GM10248 (cell line): ENCODE measurements at places on chromosomes 6 and 20.
A peak's percentile ranks its signal among the peaks of the same experiment; 100 is the strongest.

DNA sequence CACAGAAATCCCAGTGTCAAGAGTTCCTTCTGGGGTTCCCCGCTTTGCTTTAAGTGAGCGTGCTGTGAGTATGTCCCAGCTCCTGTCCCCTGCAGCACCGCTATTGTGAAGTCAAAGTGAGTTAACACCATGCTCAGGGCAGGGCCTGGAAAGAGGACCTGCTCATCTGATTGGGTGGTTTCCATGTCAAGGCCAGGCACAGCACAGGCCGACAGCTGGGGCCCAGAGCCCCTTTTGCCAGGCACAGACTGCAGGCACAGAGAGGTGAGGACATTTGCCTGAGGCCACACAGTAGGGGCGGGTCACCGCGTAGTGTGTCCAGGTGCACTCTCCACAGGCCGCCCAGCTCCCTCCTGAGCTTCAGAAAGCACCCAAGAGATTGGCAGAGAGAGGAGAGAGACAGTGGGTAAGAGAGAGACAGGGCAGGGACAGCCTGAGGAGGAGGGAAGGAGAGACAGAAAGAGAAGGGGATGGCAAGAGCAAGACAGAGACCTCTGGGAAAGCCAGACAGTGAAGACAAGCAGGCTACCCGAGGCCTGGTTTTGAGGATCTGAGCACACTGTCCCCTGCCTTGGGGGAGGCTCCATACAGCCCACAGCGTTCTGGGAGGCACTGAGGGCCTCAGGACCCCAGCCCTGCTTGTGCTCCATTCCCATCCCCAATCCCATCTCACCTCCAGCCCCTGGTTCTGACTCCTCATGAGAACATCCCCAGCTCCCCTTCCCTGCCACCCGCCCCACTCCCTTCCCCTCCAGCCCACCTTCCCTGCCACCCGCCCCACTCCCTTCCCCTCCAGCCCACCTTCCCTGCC is 6.5 kb upstream of the BPIFB1 start:
- no peak for DNase-seq

- DNase-seq = no peak
These were observed 846 bp downstream of the PDE10A start for GRCh38 chr6:165662041-165662748.

- DNase-seq = no peak
These were observed 71.2 kb downstream of the SESN1 start for GRCh38 chr6:109023356-109023925.

GRCh38 chr6:15392182-15392581 is 146.3 kb downstream of the JARID2 start:
- no peak for DNase-seq

- DNase-seq = no peak
These were observed 538.3 kb downstream of the GRIK2 start for GRCh38 chr6:101931766-101932165.

GRCh38 chr6:95805699-95806098 is 210.1 kb upstream of the FUT9 start:
- DNase-seq = no peak

- peak; percentile 53 for DNase-seq
These were observed 35.2 kb downstream of the PHACTR1 start for GRCh38 chr6:12751694-12752325.

DNA sequence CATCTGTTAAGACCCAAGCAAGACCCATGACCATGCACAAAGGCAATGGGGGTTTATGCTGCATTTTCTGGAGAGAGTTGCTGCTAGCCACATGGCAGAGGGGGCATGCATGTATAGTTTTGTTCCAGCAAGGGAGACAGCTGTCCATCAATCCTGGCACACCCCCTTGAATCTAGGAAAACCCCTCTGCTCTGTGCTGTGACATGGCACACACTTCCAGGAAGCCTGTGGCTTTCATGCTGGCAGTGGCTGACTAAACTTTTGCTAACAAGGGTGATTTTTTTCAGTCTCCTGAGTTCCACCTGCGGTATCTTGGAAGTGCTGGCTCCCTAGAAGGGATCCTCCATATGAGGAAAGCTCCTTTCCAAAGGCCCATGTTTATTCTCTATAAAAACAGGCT is 9.1 kb upstream of the CST4 start:
- DNase-seq = no peak

GRCh38 chr20:24870881-24871280 is 78.2 kb upstream of the CST7 start:
- DNase-seq = peak; percentile 28

- no peak for DNase-seq
These were observed 263.3 kb downstream of the SOX4 start for GRCh38 chr6:21856844-21857243.

GRCh38 chr6:170251776-170252571 is 38.9 kb downstream of the DLL1 start:
- no peak for DNase-seq

DNA sequence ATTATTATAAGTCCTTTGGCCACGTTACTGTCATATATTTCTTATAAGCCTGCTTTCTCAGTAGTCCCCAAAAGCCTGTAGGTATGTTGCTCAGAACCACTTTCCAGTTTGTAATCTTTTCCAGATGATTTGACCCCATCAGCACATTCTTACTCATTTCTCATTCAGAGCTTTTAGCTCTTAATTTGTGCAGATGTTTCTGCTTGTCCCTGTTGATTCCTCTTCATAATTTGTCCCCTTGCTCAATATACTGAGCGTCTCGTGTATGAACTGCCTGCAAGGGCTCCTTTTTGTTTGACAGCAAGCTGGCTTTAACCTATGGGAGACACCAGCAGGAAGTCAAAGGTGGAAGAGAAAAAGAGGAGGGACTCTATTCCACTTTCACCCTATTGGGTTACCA is 733.8 kb upstream of the GJE1 start:
- no peak for DNase-seq

GRCh38 chr20:36313476-36313875 is 7.3 kb downstream of the DLGAP4 start:
- DNase-seq = no peak

GRCh38 chr6:127180426-127180825 is 62.0 kb downstream of the RSPO3 start:
- no peak for DNase-seq

- no peak for DNase-seq
These were observed 25.7 kb upstream of the POU3F2 start for GRCh38 chr6:98808541-98809210.

GRCh38 chr6:30821862-30822784 is 62.2 kb upstream of the DDR1 start:
- peak; percentile 53 for DNase-seq

DNA sequence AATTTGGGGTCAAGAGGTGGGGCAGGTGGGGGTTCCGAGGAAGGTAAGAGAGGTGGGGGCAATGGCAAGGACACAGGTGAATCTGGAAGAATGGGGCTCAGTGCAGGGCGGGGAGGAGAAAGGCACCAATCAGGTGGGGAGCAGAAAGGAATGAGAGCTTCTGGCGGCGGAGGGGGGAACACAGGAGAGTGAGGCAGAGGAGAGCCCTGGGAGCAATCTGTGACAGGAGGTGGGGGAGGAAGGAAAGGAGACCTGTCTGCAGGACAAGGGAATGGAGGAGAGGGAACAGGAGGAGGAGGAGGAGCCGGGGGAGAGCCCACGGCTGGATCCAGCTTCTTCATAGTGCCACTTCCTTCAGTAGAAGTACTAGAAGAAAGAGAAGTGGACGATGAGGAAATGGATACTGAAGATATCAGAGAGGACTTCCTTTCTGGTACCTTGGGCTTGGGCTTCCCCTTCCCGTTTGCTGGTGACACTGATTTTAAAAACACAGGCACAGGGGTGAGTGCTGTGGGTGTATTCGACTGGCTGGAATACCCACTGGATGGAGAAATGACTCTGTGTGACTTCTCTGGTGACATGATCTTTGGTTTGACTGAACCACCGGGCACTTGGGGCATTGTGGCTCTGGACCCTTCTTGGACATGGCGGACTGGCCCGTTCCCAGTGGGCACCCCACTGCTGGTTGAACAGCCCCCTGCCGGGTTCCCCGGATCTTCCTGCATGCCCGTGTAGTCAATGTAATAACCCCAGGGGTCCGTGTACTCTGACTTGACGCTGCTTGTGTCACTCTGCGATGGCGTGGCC is 27.4 kb downstream of the HEBP2 start:
- no peak for DNase-seq

GRCh38 chr20:40938020-40938419 is 90.6 kb upstream of the TOP1 start:
- no peak for DNase-seq

DNA sequence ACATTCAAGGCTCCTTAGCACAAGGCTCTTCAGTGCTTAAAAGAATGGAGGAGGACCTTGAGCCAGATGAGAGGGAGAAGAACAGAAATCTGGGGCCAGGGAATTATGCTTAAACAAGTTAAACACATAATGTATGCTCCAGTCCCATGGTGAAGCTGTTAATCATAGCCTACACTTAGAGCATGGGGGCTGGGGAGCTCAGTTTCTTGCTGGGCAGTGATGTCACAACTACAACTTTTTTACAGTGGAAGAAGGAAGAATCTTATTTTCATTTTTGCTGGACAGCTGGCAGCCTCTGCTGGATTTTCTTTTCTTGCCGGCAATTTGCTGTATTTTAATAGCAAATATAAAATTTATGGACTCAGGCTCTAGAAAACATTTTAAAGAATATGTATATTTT is 432.5 kb downstream of the CD109 start:
- DNase-seq = no peak

DNA sequence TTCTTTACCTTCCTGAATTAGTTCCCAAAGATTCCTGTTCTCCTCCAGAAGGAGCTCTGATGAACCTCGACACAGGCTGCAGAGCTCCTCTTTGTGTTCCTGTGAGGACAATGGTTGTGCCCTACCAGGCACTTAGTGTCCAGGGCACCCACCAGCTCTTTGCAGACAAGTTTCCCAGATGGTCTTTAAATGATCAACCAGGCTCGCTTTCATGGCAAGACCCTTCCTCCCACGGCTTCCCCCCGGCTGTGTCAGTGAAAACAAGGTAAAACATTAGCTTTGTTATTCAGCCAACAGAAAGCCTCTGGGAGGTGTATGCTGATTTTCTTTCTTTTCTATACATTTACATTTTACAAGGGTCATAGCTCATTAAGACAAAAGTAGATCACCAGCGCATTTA is 32.3 kb upstream of the CNKSR3 start:
- DNase-seq = no peak

DNA sequence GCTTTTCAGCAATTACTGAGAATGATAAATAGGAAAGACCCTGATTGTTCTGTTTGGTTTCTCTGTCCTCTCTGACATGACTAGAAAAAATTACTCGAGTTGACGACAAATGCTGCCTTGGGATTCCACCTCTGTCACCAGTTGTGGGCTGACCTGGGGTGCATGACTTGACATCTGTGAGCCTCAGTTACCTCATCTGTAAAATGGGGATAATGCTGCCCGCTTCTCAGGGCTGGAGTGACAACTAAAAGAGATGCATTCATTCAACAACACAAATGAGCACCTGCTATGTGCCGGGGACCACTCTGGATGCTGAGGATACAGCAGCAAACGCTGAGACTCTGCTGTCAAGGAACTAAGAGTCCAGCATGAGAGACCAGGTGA is 94.8 kb downstream of the NFATC2 start:
- no peak for DNase-seq

- no peak for DNase-seq
These were observed 1.7 kb downstream of the KCTD20 start for GRCh38 chr6:36444470-36444869.

DNA sequence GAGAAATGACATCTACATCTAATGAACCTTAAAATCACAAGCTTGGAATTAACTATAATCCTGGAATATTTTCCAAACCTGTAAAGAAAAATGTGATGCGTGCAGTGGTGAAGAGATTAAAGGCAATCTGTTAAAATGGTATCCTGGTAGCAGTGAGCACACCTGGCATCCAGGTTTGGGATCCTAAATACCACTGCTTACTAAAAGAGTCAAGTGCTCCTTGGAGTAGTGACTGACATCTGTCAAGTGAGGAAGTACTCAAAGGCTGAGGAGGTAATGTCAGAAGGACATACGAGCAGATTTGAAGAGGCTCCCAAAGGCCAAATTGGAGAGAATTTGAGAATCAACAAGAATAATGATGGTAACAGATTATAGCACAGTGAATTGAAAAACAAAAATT is 32.8 kb downstream of the PCMT1 start:
- DNase-seq = no peak

- DNase-seq = peak; percentile 33
These were observed 79.2 kb upstream of the PHACTR2 start for GRCh38 chr6:143598466-143599080.

GRCh38 chr6:159577564-159577963 is 115.5 kb downstream of the SOD2 start:
- DNase-seq = no peak

DNA sequence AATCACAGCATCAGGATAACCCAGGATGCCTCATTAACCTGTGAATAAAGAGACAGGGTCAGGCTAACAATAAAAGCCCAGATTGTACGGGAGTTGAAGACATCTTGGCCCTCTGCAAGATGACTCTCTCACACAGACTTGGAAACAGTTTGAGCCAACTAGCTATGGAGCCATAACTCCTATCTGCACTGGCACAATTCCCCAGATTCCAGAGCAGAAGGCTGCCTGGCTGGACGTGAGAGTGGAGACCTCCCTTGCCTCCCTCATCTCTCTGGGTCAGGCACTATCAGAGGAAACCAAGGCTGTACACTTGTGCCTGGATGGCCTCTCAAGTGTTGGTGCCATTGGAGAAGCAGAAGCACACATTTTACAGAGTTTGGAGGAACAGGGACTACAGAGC is 312.6 kb downstream of the THBS2 start:
- DNase-seq = no peak

GRCh38 chr20:49846206-49846807 is 33.7 kb downstream of the SLC9A8 start:
- DNase-seq = peak; percentile 71

GRCh38 chr6:138370631-138371451 is 6.9 kb upstream of the SMIM28 start:
- no peak for DNase-seq

- peak; percentile 34 for DNase-seq
These were observed 645 bp downstream of the REV3L start for GRCh38 chr6:111482188-111482958.

DNA sequence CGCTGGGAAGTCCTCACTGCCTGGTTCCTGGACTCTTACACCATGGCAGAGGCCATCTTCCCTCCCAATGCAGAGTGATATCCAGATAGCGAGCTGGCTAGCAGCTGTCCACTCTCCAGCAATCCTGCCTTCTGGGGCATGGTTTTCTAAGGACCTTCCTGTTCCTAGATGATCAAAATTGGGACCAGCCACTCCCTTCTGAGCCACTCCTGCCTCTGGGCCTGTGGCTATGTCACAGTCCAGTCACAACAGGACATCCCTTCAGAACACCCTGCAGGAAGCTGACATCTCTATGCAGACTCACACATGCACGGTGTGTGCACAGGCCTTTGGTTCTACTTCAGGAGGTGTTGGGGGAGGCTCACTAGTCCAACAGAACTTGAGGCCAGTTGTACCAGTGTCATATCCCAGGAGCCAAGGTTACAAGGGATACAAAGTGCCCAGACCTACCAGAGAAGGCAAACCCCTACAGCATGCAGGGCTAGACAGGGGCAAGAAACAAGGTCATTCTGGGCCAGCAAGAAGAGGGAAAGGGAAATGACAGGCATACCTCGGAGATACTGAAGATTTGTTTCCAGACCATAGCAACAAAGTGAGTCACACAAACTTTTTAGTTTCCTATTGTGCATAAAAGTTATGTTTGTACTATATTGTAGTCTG is 2.7 kb upstream of the MCCD1 start:
- DNase-seq = no peak
